ENCODE measurements at places on chromosomes 11 and 22. TPM values are rescaled to one million over a fixed set of nuclear protein-coding genes. Genes with fewer than 3 reads are reported as not detected.

DNA sequence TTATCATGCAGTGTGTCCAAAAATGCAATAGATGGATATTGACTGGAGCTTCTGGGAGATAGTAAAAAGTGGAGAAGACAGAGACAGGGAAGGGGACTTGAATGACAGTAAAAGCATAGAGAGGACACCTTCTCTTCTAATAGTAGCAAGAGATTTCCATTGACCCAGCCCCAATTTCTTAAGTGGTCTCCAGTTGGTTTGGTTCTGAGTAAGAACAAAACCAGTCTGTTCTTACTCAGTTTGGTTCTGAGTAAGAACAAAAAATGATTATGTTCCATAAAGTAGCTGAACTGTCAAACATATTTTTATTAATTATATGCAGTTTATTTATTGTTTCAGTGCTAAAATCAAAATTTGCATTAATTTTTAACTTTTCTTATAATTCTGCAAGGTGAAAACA lies 316.8 kb upstream of the MPPED2 start:
- no peak for DNase-seq

DNA sequence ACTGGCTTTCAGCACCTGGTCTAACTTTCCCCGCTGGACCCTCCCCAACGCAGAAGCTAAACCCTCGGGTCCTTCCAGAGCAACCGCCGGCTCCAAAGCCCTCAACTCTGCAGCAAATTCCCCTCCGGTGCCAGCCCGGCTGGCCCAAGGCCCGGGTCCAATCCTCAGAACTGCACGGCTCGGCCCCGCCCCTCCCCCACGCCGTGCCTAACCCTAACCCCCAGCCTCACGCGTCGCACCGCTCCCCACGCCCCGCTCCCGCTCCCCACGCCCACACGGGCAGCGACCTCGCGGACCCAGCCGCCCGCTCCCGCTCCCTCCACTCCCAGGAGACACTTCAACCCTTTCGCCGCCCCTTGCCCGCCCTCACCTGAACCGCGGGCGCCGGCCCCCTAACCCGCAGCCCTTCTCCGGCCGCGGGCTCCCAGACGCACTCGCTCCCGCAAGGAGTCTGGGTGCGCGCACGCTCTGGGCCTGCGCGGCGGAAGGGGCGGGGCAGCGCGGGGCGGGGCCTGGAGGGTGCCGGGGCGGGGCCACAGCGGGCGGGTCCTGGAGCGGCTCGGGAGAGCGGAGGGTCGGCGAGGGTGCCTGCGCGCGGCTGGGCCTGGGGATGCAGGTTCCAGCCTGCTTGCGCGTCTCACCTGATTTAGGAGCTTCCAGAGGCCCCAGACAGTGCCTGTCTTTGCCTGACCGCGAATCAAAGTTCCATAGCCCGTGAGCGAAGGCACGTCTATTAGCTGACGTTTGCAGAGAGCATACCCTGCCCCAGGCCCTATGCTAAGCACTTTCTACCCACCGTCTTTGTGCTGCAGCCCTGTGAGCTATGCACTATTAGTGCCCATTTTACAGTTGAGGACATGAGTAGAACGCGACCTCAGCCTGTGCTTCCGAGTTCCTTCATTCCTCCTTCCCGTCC lies at the start of gene NFRKB:
NFRKB (minus strand) TSS at position 453 of the 916 bp plus-strand sequence. CDS start 2,729 bp downstream, outside the sequence.
- peak; percentile 77 for DNase-seq

DNA sequence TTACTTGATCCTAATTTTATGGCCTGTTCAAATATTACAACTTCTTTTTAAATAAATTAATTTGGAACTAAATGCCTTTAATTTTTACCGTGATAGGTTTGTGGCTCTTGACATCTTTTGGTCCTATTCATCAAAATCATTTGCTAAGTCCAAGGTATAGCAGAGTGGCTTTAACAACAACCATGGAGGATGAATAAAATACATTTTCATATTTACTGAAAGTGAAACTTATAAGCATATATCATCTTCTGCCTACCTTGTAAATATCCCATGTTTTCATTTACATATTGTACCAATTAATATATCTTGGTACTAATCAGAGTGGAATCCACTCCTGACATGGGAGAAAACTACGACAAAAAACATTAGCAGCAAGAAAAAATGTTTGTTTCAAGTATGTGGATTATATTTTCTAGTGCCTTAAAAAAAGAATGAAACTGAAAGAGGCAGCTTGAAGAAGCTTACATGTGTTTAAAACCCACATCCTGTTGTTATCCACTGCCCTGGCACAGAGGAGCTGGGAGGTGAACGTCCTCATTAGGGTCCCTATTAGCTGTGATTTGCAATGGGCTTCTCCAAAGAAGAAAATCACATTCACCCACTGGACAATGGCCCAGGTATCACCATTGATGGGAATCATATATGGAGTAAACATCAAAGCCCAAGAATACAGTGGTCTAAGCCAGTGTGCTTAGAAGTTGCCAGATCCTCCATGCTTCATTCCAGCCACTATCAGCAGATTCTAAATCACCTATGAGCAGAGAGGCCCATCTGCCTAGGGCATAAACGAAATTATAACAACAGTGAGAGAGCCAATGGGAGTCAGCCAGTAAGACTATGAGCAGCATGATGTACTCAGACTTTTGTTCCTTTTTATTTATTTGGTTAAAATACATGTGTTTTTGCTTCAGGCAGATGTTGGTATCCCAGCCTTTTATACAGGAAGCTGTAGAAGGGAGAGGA lies 84.7 kb downstream of the MAML2 start:
- DNase-seq: peak; percentile 17

GRCh38 chr22:23012081-23012622 lies 58.2 kb upstream of the GNAZ start:
- DNase-seq: no peak

OR56A1 gene
- not detected for total RNA-seq

RTCB gene
- 179 TPM for total RNA-seq

MEI1 gene
- not detected for total RNA-seq
